AG09319 (cell line): ENCODE measurements at places on chromosomes 2 and 18.

- no peak for DNase-seq
Measured at GRCh38 chr2:70089983-70090525, 2.8 kb downstream of the PCBP1 start.

DNA sequence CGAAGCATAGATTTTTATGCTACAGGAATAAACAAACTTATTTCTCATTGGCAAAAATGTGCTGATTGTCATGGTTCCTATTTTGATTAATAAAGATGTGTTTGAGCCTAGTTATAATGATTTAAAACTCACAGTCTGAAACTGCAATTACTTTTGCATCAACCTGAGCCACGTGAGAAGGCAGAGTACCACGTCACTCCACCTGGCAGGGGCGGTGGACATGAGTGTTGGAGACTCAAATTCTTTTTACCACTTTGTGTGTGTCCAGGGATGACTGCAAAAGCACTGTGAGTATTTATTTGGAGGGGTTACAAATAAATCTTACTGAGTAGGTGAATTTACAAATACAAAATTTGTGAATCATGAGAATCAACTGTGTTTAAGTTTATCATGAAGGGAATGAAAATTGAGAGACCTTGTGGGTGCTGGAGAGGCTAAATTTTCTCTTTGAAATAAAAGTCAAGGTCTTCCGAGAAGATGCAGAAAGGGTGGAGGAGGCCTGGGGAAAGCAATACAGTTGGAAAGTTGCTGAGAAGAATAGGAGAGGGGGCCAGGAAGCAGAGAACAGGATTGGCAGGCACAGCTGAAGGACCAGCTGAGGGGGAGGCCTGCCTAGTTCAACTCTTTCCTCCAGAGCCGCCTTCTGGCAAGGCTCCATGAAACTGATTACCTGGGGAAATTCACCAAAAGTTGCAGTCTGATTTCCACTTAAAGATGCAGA lies 316.4 kb downstream of the MYCN start:
- DNase-seq, result no peak

DNA sequence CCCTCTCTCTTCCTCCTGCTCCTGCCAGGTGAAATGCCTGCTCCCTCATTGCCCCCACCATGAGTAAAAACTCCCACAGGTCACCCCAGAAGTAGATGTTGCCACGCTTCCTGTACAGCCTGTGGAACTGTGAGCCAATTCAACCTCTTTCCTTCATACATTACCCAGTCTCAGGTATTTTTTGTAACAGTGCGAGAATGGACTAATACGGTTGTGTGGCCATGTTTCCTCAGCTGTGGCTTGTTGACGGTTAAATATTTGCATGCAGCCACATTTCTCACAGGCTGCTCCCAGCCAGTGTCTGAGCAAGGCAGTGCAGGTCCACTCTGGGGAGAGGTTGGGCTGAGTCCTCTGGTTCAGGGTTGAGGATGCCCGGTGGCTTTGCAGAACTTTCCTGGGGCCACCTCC lies 27.8 kb upstream of the COPS8 start:
- no peak for DNase-seq

DNA sequence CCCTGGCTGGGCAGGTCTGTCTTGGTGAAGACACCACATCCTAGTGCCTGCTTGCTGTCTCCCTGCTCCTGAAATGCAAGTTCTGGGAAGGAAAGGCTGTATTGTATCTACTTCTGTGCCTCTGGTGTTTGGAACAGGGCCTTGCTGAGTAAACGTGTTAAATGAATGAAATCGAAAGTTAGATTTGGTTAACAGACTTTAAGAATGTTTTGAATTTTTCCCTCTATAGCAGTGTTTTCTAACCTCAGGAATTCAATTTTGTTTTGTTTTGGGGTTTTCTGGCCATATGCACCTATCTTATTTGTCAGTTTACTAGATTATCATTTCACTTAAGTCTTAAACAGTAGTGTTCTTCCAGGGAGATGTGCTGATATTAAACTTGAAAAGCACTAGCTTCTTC lies 20.7 kb downstream of the FARP2 start:
- no peak for DNase-seq

GRCh38 chr2:218691234-218691633 lies 19.3 kb downstream of the STK36 start:
- no peak for DNase-seq

DNA sequence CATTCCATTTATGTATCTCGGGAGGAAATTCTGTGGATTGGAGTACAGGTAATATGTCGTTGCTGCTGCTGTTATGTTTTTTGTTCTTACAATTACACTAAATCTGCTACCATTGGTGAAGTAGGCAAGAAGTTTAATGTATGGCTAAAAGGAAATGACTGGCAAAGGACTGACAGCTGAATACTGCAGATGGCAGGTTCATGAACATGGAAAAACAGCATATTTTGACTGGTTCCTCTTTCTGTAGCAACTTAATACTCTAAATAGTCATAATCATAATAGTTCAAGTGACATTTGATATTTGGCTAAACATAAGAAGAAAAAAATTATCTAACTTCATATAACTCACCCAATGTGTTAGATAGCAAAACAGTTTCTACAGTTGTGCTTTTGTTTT lies 84.5 kb upstream of the PGAP1 start:
- no peak for DNase-seq

- DNase-seq, result no peak
Measured at GRCh38 chr18:74291472-74291770, 342 bp downstream of the CYB5A start.

DNA sequence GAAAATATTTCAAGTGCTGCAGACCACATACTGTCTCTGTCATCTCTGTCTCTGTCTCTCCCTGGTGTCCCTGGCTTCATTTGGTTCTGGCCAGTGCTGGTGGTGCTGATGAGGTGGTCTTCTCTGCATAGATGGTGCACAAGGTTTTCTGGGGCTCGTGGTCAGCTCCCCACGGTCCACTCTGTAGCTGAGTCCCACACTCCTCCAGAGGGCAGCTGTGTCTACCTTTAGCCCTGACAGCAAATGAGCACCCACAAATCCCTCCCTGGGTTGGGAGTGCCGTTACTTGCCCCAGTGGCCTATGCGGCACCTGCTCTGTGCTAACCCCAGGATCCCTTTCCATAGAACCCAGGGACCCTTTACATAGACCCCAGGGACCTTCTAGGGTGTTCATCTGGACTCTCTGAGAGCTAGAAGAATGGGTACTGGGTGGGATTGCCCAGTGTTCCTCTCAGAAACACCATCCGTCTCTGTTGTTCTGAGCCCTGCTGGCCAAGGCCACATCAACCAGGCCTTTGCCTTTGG lies 129.3 kb downstream of the CAPN13 start:
- DNase-seq, result no peak

GRCh38 chr2:205073433-205074020 lies 528.3 kb downstream of the PARD3B start:
- DNase-seq, result no peak

DNA sequence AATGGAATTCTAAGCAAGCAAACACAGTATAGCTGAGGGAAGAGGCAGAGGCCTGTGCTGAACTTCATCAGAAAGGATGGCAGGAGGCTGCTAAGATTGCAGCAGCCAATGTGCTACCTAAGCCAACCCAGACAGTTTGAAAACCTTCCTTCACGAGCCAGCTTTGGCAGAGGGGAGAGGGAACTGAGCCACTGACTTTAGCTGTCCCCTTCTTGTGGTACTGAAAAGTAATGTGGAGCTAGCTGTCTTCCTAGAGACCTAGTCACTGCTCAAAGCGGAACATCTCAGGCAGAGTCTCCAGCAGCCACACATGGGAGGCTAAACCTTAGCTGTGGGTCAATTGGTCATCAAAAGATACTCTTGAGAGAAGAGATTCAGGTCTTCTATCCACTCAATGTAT lies 419.0 kb downstream of the FBXO15 start:
- DNase-seq, result no peak

DNA sequence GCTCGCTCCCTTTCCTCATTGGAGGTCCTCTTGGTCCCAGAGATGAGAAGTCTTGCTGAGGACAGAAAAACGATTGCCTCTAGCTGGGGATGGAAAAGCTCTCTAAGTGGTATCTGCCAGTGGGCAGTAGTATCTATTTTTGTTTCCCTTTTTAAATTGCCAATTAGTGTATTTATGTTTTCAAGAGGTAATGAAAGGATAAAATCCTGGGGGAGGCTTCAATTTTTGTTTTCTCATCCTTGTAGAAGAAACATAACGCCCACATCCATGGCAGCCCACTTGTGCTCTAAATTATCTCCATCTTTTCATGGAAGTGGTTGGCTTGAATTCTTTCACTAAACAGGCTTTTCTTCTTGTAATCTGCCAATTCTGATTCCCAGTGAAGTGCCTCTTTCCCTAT lies 14.3 kb downstream of the ANKRD29 start:
- DNase-seq, result no peak

DNA sequence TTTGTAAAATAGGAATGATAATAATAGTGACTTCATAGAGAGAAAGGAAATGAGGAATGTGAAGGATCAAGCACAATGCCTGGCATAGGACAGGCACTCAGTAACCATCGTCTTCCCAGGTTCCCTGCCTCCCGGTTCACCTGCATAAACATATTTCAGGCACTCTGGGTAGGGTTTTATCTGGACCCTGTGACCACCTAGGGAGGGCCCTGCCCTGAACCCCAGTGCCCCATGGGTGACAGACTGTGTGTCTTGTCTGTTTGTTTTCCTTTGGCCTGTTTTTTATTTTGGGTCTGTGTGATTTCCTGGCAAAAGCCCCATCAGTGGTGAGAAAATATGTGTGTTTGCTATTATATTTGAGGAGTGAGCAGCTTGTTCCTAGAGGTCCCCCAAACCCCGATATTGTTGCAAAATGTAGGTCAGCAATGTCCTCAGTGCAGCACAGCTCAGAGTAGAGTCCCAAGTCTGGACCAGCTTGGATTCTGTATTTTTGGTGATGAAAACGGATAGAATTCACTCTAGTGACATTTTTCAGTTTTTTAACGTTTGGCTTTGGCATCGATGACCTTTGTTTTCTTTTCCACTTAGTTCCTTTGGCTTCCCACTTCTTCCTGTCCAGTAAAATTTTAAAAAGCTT lies 9.6 kb upstream of the NT5C1B start:
- no peak for DNase-seq

GRCh38 chr2:1049691-1050090 lies 99.0 kb downstream of the SNTG2 start:
- DNase-seq, result no peak

DNA sequence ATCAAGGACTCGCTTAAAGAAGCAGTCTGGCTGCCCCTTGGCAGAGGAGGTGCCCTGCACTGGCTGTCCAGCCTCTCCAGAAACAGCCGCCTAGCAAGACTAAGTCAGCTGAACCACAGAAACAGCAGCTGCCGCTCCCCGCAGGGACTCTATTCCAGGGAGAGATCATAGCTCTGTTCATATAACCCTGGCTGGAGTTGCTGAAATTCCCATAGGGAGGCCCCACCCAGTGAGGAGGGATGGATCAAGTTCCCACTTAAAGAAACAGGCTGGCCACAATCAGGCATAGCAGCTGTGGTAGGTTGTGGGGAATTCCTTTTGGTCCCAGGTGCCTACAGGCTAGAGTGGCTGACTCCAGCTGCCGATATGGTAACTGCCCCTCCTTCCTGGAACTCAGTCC lies 74.2 kb upstream of the MC4R start:
- peak; percentile 11 for DNase-seq

DNA sequence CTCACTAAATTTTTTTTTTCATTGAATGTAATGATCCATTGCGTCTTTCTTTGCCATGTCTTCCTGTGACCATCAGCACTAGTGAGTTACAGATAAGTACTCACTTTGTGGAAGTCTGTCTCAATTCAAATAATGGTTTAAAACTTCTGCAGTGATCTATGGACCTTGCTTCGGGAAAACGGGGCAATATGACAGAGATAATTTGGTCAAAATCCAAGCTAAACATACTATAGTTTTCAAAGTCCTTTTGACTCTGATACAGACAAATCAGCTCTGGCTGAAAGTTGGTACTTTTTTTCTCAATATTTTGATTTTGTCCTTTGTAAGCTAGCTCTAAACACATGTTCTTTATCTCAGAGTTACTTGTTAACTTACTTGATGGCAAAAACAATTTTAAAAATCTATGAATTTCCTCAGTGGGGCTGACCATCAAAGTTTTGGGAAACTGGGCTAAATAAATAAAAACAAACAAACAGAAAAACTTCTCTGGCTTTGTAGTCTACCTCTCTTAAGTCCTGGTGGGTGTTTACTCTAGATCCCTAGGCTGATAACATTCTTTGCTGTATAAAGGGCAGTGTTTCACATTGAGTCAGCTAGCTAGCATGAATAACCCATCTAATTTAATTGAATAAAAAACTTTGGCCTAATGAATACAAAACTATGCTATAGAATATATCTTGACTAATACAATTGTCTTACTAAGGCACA lies 327.6 kb downstream of the RDH14 start:
- DNase-seq, result no peak
